ENCODE measurements at places on chromosomes 5 and 9.

DNA sequence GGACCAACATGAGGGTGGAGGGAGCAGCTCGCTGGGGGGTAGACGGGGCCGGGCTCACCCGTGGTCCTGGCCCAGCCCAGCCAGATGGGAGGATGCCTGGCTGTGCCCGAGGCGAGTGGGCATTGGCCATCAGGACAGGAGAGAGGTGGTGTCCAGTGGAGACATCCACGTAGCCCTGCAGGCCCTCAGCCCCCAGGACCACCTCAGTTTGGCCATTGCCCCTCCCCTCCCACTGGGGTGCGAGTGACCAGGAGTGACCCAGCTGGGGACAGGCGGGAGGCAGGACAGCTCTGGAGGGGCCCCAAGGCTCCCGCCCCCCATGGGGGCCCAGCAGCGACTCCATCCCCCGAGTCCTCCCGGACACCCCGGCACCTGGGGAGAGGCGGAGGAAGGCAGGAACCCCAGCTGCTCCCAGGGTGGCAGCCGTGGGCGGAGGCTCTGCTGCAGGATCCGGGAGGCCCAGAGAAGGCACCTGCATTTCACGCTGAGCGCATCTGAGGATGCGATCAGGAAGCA, 8.3 kb downstream of the NOXA1 start:
- DNase-seq: no peak

- DNase-seq: no peak
These were observed 294.0 kb upstream of the SMARCA2 start for GRCh38 chr9:1721196-1721595.

DNA sequence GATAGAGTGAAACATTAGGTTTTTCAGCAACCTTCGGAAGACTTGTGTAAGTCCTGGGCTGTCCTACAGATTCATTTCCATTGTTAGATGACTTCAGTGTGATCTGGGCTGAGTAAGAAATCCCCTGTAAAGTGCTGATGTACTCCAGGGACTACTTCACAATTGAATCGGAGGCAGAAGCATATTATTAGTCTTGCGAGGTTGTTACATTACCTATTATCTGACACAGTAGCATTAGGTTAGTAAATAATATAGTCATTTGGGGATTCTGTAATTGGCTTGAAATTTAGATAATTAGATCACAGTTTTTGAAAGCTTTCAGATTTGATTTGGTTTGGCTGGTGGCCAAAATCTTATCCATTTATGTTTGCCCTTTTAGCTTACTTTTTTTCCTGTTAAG, 62.4 kb downstream of the DMRT1 start:
- no peak for DNase-seq

- DNase-seq: no peak
These were observed 89.0 kb downstream of the DRD1 start for GRCh38 chr5:175354964-175355363.

- no peak for DNase-seq
These were observed 1339.3 kb upstream of the C9orf72 start for GRCh38 chr9:28912621-28913020.

DNA sequence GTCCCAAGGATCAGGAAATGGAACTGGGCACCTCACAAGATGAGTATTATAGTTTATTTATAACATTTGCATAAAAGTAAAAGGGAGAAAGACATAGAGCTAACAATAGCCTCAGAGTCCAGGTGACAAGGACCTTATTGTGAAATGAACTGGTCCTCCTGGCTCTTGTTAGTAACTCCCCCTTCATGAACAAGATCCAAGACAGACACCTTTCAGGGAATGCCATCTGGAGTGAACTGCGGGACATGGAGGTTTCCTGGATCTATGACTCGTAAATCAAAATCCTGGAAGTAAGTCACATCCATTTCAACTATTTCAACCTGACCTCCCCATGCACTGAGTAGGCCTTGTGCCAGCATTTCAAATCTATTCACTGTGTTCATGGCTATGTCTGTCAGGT, 129.5 kb upstream of the GAS1 start:
- DNase-seq: no peak

GRCh38 chr5:1509346-1510085, 14.2 kb downstream of the LPCAT1 start:
- DNase-seq: no peak

GRCh38 chr9:5958273-5958672, 57.2 kb downstream of the RANBP6 start:
- DNase-seq: no peak

DNA sequence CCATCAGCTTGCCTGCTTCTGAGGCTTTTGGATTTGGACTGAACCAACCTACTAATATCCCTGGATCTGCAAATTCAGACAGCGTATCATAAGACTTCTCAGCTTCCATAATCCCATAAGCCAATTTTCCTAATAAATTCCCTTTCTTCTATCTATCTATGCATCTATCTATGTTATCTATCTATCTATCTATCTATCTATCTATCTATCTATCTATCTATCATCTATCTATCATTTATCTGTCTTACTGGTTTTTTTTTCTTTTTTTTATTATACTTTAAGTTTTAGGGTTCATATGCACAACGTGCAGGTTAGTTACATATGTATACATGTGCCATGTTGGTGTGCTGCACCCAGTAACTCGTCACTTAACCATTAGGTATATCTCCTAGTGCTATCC, 2045.4 kb upstream of the CDH6 start:
- DNase-seq: no peak

DNA sequence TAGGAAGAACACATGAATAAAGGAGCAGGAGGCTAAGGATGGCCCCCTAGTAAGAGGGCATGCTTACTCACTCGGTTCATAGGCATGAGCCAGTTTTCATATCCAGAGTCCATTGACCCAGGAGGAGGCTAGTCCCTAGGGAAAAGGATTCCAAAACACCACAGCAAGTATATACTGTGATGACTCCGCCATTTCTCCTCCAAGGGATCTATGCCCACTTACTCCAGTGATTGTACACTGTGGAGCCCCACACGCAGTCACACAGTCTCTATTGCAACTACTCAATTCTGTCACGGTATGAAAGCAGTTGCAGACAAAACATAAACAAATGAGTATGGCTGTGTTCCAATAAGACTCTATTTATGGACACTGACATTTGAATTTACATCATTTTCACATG, 117.7 kb upstream of the ALDH1B1 start:
- no peak for DNase-seq

DNA sequence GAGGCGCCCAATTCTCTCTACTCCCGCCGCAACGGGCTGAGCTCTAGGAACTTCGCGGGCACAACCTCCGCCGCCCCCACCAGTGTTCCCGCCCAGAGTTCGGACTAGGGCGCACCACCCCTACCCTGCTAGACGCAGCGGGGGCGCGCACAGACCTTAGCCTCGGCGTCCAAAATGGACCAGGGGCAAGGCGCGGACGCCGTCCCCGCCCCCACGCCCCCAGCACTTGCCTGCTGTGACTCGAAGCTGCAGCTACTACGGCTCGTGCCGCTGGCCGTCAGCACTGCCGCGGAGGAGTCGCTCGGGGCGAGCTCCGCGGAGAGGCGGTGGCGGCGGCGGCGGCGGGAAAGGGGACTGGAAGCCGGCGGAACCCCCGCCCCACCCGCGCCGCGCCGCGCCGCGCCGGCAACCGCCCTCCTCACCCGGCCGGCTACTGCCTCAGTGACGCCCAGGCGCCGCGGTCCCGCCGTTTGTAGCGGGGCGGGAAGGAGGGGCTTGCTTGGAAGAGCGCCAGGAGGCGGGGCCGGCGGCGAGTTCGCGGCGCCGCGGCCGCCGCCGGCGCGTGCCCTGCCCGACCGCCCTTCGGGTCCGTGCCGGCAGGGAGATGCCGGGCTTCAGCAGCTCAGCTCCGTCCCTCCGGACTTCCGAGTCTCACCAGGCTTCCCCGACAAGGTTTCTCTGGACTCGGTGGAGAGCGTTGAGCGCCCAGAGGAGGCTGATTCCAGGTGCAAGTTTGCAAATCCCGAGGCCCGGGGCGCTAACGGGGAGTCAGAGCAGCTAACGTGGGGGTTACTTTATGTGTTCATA, 4.5 kb downstream of the ELAVL2 start:
- DNase-seq: no peak

DNA sequence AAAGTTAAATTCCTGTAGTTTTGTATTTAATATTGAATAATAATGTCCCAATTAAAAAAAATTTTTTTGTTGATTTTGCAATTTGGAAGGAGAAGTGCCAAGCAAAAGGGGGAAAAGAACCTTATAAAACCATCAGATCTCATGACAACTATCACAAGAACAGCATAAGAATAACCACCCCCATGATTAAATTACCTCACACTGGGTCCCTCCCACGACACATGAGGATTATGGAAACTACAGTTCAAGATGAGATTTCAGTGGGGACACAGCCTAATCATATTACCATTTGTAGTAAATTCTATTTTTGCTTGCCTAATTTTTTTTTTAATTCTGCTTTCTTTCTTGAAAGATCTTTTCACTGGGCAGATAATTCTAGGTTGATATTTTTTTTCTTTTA, 33.4 kb upstream of the FCHO2 start:
- no peak for DNase-seq

DNA sequence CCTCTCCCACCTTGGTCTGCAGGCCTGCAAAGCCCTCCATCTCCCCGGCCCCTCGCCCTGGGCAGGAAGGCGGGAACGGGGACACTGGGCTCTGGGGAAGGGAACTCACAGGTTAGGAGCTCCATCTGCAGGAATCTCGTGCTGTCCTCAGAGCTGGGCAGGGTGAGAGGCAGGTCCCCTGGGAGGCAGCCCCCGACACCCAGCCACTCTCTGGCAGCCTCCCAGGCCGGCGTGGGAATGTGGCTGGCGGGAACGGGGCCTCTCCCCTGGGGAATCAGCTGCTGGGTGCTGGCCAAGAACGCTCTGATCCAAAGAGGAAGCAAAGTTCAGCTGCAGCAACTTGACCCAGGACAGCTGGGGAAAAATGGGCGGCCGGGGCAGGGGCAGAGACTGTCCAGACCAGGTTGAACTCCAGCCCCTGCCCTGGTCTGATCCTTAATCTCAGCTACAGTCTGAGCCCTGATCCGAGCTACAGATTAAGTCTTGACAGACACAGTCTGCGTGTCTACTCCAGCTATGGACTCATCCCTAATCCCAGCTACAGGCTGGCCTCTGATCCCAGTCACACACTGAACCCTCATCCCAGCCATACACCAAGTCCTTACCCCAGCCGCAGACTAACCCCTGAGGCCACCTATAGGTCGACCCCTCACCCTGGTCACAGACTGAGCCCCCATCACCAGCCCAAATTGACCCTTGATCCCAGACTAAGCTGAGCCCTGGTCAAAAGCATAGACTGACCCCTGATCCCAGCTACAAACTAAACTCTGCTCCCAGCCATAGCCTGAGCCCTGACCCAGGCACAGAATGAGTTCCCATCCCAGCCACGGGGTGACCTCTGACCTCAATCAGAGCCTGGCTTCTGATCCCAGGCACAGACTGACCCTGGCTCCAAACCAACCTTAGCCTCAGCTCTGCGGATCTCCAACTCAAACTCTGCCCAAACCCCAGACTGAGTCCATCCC, 37.3 kb upstream of the EGFL7 start:
- DNase-seq: no peak

DNA sequence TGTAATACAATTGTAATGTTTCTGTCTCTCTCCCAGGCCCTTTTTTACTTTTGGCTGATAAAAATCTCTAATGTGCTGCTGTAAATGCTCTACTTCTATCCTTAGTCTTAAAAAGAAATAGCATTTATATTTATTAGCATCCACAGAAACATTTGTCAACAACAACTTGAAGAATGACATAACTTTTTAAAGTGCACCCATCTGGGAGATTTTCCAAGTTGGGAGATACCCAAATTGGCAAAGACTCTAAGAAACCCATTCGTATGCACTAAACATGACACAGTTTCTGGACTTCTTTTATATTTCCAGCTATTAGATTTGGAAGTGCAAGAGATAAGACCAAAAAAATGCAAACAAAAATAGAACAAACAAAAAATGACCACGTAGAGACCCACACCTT, 2287.4 kb upstream of the WWC1 start:
- no peak for DNase-seq

DNA sequence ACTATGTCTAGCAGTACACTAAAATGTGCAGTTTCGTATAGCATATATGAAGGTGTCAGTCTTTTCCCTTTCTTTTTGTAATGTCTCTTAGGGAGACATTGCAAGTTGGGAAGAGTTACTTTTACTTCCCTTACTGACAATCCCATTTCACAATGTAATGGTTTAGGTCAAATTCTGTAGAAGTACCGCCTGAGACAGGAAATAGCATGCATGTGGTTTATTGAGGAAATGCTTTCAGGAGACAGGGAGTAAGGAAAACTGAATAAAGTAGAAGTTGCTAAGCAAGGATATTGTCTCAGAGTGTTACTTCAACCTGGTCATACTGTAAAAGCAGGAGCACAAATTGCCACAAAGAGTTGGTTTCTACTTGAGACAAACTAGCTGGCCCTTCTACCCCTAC, 32.1 kb upstream of the MSANTD3 start:
- DNase-seq: no peak

DNA sequence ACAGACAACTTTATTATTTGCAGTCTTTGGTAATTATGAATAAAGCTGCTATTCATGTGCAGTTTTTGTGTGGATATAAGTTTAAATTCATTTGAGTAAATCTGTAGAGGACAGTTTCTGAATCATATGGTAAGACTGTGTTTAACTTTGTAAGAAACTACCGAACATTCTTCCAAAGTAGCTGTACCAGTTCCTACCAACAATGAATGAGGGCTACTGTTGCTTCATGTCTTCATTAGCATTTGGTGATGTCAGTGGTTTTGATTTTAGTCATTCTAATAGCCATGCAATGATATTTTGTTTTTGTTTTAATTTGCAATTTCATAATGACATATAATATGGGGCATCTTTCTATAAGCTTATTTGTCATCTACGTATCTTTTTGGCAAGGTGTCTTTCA, 501.3 kb upstream of the RORB start:
- no peak for DNase-seq

DNA sequence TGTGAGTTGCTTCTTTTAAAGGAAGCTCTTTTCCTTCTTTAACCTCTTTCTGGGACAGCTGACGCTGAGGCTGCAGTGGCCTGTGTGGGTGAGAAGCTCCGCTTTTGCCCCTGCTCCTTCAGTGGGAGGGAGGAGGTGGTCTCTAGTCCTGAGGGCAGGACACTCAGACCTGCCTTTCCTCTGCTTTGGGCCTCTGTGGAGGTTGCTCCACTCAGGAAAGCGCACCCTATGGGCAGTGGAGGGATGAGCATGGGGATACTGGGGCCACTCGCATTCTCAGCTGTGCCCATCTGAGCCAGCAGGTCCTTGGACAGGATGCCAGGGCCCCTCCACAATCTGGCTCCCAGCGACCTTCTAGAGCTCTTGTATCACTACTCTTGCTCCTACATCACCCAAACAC, 111.5 kb downstream of the NSG2 start:
- DNase-seq: no peak

DNA sequence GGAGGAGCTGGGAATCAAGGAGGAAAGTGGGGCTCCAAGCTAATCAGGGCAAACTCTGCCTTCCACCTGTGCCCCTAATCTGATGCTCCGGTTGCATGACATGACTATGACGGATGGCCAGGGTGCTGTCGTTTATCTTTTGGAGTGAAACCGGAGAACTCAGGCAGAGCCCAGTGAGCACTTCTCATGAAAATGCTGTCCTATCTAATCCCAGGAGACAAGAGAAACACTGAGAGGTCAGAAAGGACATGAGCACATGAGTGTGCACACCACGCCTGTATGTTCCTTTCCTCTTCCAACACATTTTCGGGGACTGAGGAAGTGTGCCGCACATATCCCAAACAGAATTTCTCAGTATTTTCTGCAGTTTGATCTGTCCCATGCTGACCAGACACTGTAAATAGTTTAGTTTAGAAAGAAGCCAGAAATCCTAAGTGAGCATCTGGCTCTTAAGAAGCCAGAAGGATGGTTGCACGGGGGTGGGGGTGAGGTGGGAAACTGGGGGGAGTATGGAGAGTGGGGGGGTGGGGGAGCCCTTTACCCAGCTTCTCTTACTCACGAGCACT, 217.1 kb downstream of the TSSK1B start:
- no peak for DNase-seq

Measured in AG04449 (cell line).